ENCODE measurements at places on chromosomes 4 and X. TPM values are rescaled to one million over a fixed set of nuclear protein-coding genes. Genes with fewer than 3 reads are reported as not detected.

The RRAGB gene
- 23.1 TPM for polyA plus RNA-seq

The APOOL gene
- 14.2 TPM for polyA plus RNA-seq

DNA sequence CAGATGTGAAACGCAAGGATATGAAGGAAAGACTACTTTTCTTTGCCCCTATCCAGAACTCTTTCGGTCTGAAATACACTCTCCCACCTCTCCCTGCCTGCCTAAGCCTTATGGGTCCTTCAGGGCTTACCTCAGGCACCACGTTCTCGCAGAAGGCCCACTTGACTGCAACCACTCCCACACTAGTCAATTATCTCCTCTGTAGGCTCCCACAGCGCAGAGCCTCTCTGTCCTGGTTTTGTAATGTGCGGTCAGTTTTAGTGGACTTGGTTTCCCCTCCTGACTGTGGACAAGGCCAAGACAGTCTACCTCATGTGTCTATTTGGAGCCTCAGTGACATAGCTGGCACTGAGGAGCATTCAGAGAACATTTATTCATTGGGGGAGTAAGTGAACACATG lies 11.1 kb downstream of the CNGA2 start:
- DNase-seq, result no peak

DNA sequence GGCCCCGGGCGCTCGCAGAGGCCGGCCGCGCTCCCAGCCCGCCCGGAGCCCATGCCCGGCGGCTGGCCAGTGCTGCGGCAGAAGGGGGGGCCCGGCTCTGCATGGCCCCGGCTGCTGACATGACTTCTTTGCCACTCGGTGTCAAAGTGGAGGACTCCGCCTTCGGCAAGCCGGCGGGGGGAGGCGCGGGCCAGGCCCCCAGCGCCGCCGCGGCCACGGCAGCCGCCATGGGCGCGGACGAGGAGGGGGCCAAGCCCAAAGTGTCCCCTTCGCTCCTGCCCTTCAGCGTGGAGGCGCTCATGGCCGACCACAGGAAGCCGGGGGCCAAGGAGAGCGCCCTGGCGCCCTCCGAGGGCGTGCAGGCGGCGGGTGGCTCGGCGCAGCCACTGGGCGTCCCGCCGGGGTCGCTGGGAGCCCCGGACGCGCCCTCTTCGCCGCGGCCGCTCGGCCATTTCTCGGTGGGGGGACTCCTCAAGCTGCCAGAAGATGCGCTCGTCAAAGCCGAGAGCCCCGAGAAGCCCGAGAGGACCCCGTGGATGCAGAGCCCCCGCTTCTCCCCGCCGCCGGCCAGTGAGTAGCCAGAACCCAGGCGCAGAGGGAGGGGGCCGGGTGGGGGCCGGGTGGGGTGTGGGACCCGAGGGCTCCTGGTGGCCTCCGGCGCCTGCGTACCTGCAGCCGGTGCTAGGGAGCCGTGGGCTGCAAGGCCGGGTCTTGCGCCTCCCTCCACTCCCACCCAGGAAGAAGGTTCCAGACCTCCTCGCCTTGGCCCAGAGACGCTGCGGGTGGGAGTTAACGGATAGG lies 534 bp downstream of the MSX1 start:
- DNase-seq, result no peak

The MUC7 gene
- polyA plus RNA-seq, result not detected

DNA sequence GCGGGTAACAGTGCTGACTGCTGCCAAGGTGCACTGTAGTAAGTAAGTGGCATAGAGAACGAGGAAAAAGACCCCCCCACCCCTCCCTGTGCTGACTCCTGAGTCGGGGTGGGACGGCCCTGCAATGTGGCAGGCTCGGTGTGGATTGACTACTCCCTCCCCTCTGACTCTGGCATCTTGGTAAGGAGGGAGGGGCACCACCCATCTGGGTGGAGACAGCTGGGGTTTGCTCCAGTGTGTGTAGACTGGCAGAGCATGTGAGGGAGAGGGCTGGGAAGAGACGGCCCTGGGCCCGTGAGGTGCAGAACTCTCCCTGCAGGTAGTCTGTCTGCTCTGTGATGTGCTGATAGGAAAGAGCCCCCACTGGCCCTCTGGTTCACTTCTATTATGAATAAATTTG lies 31.0 kb downstream of the NSG1 start:
- DNase-seq, result no peak

- no peak for DNase-seq
Measured at GRCh38 chr4:145954924-145955339, 16.3 kb upstream of the ZNF827 start.

- no peak for DNase-seq
Measured at GRCh38 chrX:108211301-108211700, 119.7 kb downstream of the ATG4A start.

The KCND1 gene
- 0.84 TPM for polyA plus RNA-seq

DNA sequence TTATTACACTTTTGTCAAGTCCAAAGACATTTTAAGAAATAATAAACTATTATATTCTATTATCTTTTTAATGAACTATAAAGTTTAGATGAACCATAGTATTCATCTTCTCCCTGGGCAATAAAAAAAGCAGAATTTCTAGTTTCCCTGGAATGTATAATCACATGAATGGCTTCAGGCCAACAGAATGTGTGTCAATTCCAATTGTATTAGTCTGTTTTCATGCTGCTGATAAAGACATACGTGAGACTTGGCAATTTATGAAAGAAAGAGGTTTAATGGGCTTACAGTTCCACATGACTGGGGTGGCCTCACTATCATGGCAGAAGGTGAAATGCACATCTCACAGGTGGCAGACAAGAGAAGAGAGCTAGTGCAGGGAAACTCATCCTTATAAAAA lies 70.7 kb upstream of the ANXA10 start:
- DNase-seq, result no peak

GRCh38 chr4:175999944-176000343 lies 65.7 kb upstream of the WDR17 start:
- no peak for DNase-seq

The GPR173 gene
- polyA plus RNA-seq, result 11.9 TPM

DNA sequence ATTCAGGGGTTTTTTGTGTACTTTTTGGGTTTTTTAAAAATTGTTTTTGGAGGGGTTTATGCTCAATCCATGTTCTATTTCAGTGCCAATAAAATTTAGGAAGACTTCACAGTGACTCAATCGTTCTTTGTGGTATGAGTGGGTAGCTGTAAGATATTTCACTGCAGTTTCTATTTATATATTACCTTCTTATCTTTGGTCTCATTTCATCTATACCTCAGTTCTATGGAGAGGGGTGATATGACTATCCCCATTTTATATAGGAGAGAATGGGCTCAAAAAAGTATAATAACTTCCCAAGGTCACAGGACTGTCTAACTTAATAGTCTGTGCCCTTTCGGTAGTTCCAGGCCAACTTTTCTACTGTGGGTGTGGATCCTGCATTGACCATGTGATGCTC lies 74.4 kb downstream of the MSN start:
- no peak for DNase-seq

Data from muscle of arm (tissue), 14 donors.